Motor neuron (in vitro differentiated cells): ENCODE measurements at places on chromosomes 11 and 22.

- no peak for ATAC-seq
Observed at GRCh38 chr22:42114721-42115120, 15.9 kb downstream of the CYP2D6 start.

GRCh38 chr11:64119700-64120099 is 46.2 kb downstream of the MACROD1 start:
- no peak for ATAC-seq

DNA sequence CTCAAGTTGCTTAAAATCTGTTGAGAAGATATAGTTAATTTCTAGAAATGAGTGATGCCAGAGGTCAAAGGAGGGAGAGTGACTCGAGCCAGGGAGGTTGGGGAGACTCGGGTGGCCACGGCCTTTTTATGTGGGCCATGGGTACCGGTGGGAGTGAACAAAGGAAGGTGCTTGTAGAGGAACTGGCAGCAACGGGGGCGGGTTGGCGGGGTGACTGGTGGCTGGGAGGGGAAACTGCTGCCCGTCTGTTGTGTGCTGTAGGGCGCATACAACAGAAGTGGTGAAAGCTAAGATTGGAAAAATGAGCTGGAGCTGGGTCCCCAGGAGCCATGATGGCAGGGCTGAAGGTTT is 5.4 kb downstream of the DAGLA start:
- ATAC-seq = no peak

DNA sequence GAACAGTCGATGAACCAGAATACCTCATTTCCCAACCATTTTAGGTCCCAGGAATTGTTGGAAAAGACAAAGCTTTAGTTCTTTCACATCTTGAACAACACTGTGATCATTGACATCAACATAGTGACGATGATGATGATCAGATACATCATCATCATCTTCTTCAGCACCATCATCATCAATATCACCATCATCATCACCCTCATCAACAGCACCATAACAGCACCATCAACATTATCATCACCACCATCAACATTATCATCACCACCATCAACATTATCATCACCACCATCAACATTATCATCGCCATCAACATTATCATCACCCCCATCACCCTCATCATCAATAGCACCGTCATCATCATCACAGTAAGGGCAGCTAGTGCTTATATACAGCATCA is 8.8 kb downstream of the SCUBE1 start:
- ATAC-seq = no peak

- ATAC-seq = peak; percentile 14
Observed at GRCh38 chr11:12871241-12871640, 137.9 kb upstream of the RASSF10 start.

GRCh38 chr22:19766511-19767426 is 6.2 kb downstream of the TBX1 start:
- ATAC-seq = no peak

GRCh38 chr22:23149743-23150238 is 4.5 kb downstream of the RAB36 start:
- no peak for ATAC-seq

DNA sequence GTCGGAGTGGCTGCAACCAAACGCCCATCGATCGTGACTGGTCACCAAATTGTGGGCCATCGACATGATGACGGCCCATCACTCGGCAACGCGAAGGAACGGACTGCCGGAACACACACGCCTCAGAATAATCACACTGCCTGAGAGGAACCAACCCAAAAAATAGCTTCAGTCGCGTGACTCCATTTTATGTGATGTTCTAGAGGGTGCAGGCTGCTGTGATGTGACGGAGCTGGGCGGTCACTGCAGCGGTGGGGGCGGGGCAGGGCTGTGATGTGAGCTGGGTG is 174.6 kb downstream of the CTTN start:
- ATAC-seq = no peak

DNA sequence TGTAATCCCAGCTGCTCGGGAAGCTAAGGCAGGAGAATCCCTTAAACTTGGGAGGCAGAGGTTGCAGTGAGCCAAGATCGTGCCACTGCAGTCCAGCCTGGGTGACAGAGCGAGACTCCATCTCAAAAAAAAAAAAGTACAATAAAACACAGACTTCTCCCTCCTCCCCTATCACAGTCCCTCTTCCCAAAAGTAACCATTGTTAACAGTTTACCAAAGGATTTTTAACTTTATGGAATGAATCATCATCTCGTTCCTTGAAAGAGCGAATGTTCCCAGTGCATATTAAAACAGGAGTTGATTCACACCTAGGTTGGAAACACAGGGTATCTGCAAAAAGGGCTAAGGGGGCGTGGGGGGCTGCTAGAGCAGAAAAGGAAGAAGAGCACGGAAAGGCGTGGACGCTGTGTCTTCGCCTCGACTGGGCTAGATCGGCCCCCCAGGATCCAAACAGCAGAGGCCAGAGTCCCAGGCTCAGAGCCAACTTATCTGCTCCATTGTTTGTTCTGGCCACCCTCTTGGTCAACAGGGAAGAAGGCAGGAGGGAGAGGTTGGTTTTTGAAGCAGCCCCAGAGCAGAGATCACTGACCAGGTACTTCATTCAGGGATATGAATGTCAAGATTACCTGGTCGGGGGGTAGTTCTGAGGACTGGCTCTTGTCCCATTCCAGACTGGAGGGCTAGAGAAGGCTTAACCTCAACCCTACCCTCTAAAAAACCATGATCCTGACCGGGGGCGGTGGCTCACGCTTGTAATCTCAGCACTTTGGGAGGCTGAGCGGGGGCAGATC is 2.1 kb upstream of the AHNAK start:
- ATAC-seq = no peak

DNA sequence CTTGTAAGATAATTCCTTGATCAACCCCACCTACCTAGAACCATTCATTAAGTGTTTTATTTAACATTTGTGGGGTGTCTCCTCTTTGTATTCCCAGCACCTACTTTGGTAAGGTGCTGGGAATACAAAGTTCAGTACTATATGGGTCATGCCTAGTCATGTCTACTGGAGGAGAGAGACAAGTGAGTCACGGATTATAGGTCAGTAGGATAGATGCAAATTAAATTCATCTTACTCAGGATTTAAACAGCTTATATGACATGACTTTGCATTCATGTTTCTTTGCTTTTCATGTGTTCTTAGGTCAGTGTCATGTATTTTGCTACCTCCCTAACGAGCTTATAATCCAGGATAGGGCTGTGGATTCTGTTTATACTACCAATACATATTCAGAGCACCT is 3.4 kb upstream of the FADS1 start:
- ATAC-seq = no peak

GRCh38 chr11:16191212-16191867 is 165.0 kb downstream of the SOX6 start:
- no peak for ATAC-seq

- ATAC-seq = no peak
Observed at GRCh38 chr11:18704698-18705097, 6.1 kb downstream of the TMEM86A start.

- peak; percentile 54 for ATAC-seq
Observed at GRCh38 chr22:45784357-45785277, 113.0 kb downstream of the ATXN10 start.

DNA sequence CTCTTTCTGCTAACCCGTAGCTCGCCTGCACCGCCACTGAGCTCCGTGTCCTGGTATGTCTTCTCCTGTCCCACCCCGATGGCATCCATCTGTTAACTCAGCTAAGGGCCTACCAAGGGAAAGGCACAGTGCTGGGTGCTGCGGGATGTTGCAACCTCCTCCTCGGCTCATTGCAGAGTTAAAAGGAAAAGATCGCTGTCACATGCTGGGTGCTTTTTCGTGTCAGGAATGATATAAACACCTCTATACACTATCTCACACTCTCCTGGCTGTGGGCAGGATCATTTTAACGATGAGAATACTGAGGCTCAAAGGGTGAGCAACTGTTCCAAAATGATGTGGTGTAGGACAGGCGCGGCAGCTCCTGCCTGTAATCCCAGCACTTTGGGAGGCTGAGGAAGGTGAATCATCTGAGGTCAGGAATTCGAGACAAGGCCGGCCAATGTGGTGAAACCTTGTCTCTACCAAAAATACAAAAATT is 10.1 kb downstream of the TXN2 start:
- no peak for ATAC-seq

DNA sequence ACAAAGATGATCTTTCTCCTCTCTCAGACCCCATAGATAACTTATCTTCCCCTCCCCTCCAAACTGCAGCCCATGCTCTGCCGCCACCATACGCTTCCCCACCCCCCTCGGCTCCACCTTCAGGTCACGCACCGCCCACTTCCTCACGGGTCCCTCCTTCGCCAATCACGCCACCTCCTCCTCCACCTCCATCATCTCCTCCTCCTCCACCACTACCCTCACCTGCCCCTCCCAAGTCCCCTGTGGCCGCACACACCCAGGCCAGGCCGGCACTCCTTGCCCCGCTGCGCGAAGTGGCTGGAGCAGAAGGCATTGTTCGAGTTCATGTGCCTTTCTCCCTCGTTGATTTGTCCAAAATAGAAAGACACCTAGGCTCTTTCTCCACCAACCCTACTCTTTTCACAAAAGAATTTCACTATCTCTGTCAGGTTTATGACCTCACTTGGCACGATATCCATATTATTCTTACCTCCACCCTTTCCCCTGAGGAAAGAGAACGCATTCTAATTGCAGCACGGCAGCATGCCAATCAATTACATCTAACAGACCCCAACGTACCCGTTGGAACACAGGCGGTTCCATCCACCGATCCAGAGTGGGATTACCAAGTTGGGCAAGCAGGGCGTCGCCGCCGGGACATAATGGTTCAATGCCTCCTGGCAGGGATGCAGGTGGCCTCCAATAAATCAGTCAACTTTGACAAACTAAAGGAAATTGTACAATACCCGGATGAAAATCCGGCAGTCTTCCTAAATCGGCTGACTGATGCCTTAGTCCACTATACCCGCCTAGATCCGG is 12.3 kb upstream of the OR56A3 start:
- no peak for ATAC-seq
